Stimulated activated naive B cell treated with anti-CD40 and anti-IgM and Interleukin-4, amounts not matched to agents 10 μg/mL and 1 μg/mL and 100 μg/mL, for 72 hours (primary cell): ENCODE measurements at places on chromosomes 11 and 22.
A peak's percentile ranks its signal among the peaks of the same experiment; 100 is the strongest.

DNA sequence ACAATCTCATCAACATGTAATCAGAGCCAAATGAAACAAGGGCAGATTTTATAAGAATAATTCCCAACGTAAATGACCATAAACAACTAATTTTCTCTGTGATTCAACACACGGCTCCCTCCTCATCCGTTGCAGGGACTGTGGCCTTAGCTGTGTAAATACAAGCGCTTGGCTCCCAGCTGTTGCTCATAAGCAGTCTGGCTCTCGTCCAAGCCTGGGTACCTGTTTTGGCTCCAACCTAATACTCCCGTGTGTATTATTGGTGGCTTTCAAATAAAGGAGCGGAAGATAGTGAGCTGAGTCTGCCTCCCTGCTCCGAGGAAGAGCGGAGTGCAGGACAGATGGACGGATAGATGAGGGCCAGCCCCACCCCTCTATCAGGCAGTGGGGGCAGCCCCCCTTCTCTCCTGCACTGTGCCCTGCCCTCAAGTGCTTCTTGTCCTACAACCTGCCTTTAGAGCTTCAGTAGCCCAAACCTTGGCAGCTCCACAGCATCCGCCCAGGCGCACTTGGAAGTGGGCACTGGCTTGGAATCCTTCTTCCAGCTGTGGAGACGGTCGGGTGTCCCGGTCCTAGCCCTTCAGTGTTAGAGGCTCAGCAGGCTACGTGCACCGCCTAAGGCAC, 670.9 kb downstream of the BRD1 start:
- DNase-seq: no peak

- DNase-seq: no peak
Observed at GRCh38 chr11:80970037-80970436, 1529.2 kb upstream of the TENM4 start.

DNA sequence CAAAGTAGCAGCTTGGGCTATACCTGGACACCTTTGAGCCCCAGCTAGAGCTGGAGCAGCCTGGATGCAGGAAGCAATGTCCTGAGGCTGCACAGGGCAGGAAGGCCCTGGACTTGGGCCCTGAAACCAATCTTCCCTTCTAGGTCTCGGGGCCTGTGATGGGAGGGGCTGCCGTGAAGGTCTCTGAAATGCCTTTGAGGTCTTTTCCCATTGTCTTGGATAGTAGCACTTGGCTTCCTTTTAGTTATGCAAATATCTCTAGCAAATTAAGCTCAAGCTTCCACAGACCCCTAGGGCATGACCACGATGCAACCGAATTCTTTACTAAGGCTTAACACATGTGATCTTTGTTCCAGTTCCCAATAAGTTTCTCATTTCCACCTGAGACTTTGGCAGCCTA, 40.0 kb downstream of the LINC01488 start:
- DNase-seq: no peak

- DNase-seq: no peak
Observed at GRCh38 chr22:27905653-27906052, 13.4 kb downstream of the PITPNB start.

DNA sequence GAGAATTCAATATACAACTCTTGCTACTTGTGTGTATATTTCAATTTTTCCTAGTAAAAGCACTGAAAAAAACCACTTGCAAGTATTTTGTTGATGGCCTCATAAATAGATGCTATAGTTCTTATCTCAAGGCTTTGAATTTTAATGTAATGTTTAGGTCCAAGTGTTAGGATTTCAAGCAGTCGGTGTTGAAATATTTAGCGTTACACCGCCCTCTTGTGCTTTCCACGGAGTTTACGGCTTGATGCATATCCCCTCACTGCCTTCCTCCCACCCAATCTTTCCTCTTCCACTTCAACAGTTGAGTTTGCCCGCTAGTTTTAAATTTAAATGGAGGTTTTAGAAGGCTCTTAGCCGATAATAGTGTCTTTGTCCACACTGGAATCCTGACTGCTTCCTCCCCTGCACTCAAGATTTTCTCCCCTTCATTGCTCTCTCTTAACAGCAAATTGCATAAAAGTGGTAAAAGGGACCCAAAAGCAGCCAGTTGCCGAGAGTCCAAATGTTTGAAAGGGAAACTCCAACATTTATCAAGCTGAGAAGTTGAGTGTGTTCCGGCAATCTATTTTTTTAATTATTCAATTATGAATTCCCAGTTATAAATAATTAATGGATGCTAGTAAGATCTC, 25.9 kb upstream of the HTATIP2 start:
- DNase-seq: no peak

GRCh38 chr11:100805506-100806199, 118.6 kb downstream of the ARHGAP42 start:
- DNase-seq: no peak

- no peak for DNase-seq
Observed at GRCh38 chr11:100525635-100526034, 161.5 kb upstream of the ARHGAP42 start.

- DNase-seq: peak; percentile 67
Observed at GRCh38 chr11:45899448-45900174, 7.5 kb downstream of the FREY1 start.

GRCh38 chr11:102393272-102393730, 46.3 kb downstream of the BIRC2 start:
- DNase-seq: no peak

DNA sequence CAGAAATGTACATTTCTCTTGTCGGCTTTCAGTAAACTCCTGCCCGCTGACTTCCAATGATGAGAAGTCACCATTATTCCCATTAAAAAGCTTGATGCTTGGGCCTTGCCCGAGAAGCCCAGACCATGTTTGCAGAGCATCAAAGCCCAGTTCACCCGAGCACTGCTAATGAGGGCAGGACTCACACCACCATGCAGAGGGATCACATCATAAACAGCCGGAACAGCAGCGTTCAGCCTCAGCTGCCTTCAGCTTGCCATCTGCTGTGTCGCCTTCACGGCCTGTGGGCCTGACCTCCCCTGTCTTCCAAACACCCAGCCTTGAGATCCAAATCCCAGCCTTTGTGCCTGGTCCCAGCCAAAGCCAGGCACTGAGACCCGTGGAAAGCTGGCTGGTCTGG, 105.4 kb upstream of the CSNK2A3 start:
- DNase-seq: no peak

GRCh38 chr11:19828382-19829108, 115.9 kb downstream of the NAV2 start:
- DNase-seq: no peak

- no peak for DNase-seq
Observed at GRCh38 chr11:108933630-108934029, 268.8 kb downstream of the DDX10 start.

DNA sequence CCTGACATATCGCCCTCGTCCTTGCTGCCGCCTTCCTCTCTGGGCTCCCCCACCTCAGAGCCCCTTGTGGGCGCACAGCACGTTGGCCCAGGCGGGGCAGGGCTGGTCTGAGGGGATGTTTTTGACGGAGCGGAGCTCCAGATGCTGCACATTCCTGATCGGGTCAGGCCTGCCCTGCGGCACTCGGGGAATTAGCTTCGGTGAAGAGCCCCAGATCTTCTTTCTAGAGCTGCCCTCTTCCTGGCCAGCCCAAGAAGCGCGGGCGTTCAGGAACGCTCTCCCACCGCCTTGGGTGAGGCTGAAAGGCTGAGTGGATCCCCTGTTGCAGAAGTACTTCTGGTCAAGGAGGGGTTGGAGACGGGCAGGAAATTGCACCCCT, 12.1 kb downstream of the YPEL4 start:
- DNase-seq: no peak

DNA sequence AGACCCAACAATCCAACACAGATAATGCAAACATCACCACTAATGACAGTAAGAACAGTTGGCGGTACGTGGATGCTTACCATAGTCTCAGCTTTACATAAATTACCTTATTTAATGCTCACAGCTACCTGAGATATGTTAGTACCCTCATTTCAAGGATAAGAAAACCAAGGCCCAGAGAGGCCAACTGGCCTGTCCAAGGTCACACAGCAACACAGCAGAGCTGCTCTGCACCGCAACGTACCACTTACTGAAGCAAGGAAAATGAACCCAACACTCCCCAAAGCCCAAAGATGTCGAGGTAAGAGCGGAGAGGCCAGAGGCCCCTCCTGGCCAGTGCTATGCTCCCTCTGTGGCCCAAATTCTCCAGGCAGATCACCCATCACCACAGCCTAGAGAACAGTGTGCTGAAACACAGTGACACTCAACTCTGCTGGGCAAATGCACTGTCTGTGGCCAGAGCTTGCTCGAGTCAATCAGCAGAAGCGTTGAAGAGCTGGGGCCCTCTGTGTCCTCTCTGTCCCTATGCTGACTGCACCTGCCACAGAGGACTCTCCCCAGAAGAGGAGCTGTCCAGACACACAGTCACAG, 14.0 kb downstream of the SHANK2 start:
- no peak for DNase-seq

DNA sequence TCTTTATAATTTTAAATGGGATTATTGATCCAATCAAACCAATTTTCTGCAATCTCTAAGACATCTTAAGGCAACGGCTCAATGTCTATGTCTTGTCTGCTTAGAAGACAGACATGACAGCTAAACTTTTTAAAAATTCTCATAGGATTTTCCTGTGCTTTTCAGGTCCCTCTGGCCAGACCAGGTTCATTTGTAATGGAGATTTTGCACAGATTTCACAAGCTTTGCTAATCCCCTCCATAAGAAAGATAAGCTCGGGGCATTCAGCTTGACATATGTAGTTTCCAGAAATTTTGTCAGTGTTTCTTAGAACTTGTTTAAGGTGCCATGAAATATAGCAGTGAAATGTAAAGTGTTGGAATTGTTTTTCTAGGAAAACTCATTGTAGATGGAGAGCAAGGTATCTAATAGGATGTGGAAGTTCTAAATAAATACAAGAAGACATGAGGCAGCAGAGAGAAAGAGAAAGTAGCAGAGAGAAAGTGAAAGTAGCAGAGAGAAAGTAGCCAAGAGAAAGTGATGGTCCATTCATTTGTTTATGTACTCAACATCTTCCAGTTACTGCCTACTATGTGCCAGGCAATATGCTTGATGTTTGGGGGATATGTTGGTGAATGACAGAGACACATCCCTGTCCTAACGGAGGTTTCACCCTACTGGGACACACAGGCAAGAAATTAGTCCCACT, 219.1 kb upstream of the ARHGAP42 start:
- no peak for DNase-seq

- DNase-seq: no peak
Observed at GRCh38 chr11:107221748-107222285, 203.5 kb upstream of the GUCY1A2 start.

DNA sequence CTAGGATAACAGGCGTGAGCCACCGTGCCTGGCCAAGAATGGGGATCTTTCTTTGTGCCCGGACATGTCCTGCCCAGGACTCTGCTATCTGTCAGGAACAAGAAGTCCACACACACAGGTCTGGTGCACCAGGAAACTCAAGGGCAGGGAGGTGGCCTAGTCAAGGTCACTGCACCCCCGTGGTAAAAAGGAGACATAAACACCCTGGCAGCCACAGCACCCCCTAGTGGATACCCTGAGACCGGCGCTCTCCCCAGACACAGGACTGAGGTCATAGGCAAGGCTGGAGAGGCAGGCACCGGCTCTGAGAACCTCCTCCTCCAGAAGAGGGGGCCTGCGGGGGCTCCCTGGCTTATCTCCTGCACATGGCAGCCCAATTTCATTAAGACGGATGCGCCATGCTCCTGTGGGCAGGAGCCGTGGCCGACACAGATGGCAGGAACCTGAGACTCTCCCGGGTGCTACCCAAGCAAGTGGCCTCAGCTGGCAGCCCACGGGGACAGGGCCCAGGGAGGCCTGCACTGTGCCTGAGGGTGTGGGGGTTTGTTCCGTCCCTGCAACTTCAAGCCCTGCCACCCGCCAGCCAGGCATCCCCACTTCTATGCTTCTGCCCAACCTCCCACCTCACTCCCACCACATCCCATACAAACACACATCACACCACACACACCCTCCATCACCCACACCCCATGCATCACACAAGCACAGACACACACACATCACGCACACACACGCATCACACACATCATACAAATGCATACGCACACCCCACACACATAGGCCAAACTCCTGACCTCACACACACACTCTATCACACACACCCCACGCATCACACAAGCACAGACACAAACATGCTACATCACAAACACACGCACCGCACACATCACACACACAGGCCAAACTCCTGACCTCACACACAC, 19.6 kb downstream of the MACROD1 start:
- DNase-seq: peak; percentile 23

GRCh38 chr11:71267807-71268421, 15.5 kb upstream of the SHANK2 start:
- no peak for DNase-seq

GRCh38 chr11:77371646-77372045, 70.2 kb upstream of the GDPD4 start:
- no peak for DNase-seq

DNA sequence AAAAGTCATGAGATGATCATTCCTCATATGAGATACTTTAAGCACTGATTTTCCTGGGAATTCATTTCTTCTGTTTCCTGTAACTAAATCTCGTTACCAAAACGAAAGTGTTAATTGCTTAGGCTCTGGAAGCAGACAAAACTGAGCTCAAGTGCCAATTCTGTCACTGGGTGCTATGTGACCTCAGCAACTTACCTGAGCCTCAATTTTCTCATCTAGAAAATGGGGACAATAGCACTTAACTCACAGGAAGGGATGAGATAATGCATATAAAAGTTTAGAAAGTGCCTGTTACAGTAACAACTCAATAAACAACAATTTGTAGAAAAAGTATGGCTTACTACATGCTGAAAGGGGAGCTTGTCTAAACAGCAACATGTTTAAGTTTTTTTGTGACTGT, 170.2 kb upstream of the MTMR2 start:
- DNase-seq: no peak

DNA sequence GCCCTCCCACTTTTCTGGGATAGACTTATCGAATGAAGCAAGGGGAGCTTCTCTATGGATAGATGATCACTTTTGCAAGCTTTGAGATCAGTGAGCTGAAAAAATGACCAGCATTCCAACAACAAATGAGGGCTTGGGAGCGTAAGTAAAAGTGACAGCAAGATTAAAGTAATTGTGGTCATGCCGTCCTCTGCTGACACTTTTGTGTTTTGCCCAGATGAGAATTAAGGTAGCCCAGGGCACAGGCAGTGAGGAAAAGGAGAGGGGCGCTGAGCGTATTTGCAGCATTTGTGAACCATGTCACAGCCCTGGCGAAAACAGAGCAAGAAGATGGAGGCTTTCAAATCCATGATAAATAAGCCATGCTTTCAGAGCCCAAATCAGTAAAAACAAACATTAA, 24.6 kb upstream of the TMA7B start:
- DNase-seq: no peak

DNA sequence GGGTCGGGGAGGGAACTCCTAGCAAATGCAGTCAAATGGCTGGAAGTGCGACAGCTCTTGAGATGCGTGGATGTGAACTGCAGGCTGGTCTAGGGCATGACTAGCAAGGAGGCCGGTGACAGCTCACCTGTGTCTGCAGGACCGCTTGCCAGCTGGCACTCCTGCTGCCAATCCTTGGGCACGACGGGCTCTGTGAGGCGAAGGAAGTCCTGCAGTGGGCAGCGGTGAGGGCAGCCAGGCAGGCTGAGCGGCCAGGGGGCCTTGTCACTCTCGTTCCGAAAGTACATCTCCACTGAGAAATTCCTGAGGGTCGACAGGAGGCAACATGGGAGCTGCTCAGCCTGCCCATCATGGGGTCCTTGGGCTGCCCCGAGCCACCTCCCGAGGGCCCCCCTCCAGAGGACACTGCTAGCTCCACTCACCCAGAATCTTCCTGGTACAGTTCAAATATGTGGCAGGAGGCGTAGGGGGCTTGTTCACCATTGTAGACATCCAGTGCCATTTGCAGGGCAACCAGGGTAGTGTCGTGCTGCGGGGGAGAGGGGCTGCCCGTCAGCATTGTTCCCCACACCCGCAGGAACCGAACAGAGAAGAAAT, 5.9 kb downstream of the ACP2 start:
- no peak for DNase-seq
